ENCODE measurements at places on chromosomes 6 and 20. TPM values are rescaled to one million over a fixed set of nuclear protein-coding genes. Genes with fewer than 3 reads are reported as not detected.
A peak's percentile ranks its signal among the peaks of the same experiment; 100 is the strongest.

DNA sequence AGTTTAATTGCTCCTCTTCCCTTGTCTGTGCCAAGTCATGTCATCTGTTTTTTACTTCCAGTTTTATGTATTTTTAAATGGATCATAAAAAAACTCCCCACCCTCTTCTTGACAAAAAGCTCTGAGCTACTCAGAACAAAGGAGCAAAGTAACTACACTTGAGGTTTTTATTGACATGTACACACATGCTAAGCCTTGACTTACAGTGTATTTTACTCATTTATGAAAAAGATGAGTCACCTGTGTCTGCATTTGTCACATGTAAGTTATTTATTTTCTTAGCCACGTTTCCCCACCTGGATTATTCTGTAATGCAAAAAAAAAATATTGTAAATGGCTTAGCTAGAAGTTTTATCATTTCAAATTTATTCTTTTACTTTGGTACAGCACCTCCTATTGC, 628.8 kb upstream of the SLC35B3 start:
- H3K27me3 ChIP-seq = no peaks in the 10 kb centered on the region
- no peak overlapping the region for H3K4me3 ChIP-seq
- no peak for DNase-seq
- no peak overlapping the region for H3K27ac ChIP-seq

DNA sequence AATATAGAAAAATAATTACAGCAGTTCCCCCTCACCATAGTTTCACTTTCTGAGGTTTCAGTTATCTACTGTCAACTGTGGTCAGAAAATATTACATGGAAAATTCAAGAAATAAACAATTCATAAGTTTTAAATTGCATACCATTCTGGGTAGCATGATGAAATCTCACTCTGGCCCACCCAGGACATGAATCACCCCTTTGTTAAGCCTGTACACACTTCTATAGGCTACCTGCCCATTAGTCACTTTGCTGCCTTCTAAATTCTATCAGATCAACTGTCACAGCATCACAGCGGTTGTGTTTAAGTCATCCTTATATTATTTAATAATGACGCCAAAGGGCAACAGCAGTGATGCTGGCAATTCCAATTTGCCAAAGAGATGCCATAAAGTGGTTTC, 140.3 kb upstream of the RUNX2 start:
- peaks cover 9% of the 10 kb centered on the region for H3K4me1 ChIP-seq
- H3K27me3 ChIP-seq = no peaks in the 10 kb centered on the region
- peak; percentile 36 for DNase-seq
- H3K4me3 ChIP-seq = no peak overlapping the region

Gene TMEM200A
- not detected for total RNA-seq

- H3K27me3 ChIP-seq = no peaks in the 10 kb centered on the region
- no peaks in the 10 kb centered on the region for H3K36me3 ChIP-seq
- peaks cover 88% of the 10 kb centered on the region for H3K4me1 ChIP-seq
- peak overlapping the region; percentile 98 for H3K27ac ChIP-seq
Observed at GRCh38 chr6:37137201-37138090, 32.5 kb upstream of the PIM1 start.

GRCh38 chr6:169895926-169896761, 144.7 kb downstream of the ERMARD start:
- H3K4me1 ChIP-seq = no peaks in the 10 kb centered on the region
- no peak overlapping the region for H3K4me3 ChIP-seq
- no peak overlapping the region for H3K27ac ChIP-seq
- H3K36me3 ChIP-seq = no peaks in the 10 kb centered on the region

GRCh38 chr6:36804563-36804962, 34.7 kb downstream of the CPNE5 start:
- no peaks in the 10 kb centered on the region for H3K4me1 ChIP-seq
- no peak overlapping the region for H3K4me3 ChIP-seq
- no peak for DNase-seq
- no peaks in the 10 kb centered on the region for H3K36me3 ChIP-seq
- no peak overlapping the region for H3K27ac ChIP-seq

Gene IL17F
- total RNA-seq = not detected

All from PC-9 (cell line).